ENCODE measurements at places on chromosomes 4 and X. TPM values are rescaled to one million over a fixed set of nuclear protein-coding genes. Genes with fewer than 3 reads are reported as not detected.
A peak's percentile ranks its signal among the peaks of the same experiment; 100 is the strongest.

- no peak for DNase-seq
Measured at GRCh38 chrX:103234869-103235268, 20.0 kb downstream of the BEX4 start.

- DNase-seq, result no peak
Measured at GRCh38 chrX:64975491-64975890, 759 bp downstream of the ZC4H2 start.

Gene ESX1
- total RNA-seq, result not detected

DNA sequence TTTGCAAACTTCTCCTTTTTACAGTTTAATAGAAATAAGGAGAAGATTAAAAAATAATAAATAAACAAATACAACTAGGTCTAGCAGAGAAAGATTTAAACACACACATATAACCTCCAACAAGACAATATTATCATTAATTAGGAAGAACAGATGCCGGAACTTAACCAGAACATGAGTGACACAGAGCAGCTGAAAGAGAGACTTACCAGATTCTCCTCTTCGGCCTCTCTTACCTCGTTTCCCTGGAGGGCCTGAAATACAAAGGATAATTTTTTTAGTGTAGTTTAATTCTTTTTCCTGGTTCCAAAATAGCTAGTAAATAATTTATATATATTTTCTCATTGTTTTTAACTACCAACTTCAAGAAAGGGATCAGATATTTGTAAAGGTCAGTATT is 252.5 kb downstream of the COL25A1 start:
- DNase-seq, result no peak

- DNase-seq, result no peak
Measured at GRCh38 chrX:150703695-150703974, 10.4 kb downstream of the MTMR1 start.

- no peak for DNase-seq
Measured at GRCh38 chr4:5165420-5166369, 114.4 kb downstream of the STK32B start.

Gene TENM3
- total RNA-seq, result 38.1 TPM

Gene FREM3
- total RNA-seq, result not detected

DNA sequence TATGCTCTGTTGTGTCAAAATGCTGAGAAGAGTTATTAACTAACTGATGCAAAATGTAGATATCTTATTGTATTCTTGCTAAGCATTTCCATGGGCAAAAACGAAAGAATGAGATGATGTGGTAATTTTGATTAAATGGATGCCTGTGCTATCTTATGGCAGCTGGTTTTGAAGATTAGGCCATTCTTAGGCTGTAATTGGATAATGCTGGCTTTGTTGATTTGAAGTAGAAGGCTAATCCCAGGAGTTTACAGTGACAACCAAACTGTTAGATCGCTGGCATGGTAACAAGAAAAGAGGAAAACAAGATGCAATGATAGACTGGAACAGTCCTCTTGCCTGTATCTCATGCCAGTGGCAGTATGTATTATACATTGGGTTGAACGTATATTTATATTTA is 74.1 kb upstream of the WDR44 start:
- no peak for DNase-seq

Gene DCLK2
- total RNA-seq, result 4.3 TPM

Gene BEND2
- not detected for total RNA-seq

DNA sequence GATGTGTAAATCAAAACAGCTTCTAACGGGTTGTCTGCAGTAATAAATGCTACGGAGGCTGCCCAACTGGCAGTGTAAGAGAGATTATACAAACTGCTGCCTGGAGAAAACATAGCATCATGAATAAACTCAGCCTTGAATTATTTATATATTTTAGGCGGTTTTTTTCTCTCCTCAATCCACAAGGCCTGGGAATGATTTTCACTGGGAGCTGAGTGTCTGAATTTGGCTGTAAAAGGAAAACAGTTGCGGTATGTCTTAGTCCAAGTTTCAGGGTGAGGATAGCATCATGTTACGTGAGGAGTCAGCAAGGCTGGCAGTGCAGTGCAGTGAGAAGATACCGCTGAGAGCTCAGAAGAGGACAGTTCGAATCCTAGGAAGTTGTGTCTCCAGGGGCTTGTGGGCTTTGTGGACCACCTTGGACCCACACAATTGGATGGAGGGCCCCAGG is 291.5 kb upstream of the BOD1L1 start:
- no peak for DNase-seq

Gene CLTRN
- total RNA-seq, result not detected

DNA sequence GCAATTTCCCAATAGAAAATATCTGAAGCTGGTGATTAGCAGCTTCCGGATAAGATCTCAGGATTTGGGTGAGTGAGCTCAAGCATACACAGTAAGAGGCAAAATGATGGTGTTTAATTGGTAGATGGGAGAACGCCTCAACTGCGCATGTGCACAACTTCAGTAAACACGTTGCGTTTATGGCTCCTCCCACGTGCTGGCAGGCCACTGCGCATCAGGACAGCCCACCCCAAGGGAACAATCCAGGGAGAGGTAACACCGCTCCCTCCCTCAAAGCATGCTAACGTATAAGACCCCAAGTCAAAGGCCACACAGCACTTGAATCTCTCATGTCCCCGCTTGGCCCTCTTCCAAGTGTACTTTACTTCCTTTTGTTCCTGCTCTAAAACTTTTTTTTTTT is 10.3 kb upstream of the CENPU start:
- DNase-seq, result no peak

DNA sequence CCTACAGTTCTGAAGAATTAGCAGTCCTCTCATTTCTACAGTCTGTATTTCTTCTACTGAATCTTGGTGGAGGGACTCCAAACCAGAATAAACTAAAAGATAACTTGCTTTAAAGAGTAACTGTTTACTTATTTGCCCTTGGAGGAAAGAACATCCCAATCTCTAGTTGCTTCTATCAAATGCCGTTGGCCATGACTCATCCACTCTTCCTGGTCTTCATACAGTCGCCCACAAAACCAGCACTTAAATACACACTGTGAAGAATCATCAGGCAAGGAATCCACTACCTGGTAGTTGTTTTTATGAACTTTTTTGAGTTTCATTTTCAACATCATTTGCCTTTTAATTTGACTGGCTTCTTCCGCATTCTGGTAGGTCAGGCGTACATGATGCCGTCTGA is 14.2 kb downstream of the ZNF518B start:
- no peak for DNase-seq

DNA sequence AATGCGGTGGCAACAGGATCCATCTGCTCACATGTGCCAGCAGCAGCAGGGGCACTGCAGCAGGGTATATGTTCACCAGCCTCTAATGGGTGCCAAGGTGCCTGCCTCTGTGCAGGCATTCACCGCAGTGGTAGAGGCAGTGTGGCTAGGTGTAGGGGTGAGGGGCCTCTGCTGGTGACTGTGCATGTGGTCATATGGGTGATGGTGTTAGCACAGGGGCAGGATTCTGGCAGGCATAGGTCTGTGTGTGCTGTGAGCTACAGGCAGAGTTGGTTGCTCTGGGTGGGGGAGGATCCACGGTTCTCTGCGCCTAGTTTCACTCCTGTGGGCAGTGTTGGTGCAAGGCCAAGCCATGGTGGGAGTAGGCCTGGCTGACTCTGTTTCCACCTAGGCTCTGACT is 566.5 kb upstream of the GNPDA2 start:
- DNase-seq, result no peak

- DNase-seq, result no peak
Measured at GRCh38 chr4:154024097-154024694, 235.3 kb upstream of the SFRP2 start.

Gene NPFFR2
- not detected for total RNA-seq

- DNase-seq, result no peak
Measured at GRCh38 chrX:77952173-77952572, 17.3 kb downstream of the PGAM4 start.

DNA sequence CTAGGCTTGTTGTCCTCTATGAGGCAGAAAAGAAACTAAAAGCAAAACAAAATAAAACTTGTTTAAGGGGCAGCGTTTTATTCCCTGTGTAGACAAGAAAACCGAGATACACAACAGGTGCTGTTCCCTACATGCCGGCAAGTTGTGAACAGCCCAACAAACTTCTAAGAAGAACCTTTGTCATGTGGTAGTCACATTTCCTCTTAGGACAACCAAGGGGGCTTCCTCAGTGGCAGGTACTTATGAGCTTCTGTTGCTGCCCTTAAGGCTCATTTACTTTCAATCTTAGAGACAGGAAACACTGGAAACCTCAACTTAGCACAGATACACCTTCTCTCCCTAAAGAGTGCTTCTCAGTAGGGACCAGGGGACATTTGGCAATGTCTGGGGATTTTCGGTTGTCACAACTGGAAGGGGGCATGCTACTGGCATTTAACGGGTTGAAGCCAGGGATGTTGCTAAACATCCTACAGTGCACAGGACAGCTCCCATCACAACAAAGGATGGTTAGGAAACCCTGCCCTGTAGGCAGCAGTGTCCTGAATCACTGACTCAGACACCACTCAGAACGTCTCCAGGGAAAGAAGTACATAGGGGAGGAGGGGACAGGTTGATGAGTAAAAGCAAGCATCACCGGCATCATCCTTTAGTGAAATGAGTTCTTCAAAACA is 111.0 kb downstream of the ASB9 start:
- DNase-seq, result no peak

- DNase-seq, result no peak
Measured at GRCh38 chrX:42398967-42399631, 378.9 kb downstream of the PPP1R2C start.

Gene PRSS12
- total RNA-seq, result 0.16 TPM

Gene GPR78
- not detected for total RNA-seq

GRCh38 chr4:98448908-98449307 is 187.7 kb downstream of the RAP1GDS1 start:
- DNase-seq, result no peak

DNA sequence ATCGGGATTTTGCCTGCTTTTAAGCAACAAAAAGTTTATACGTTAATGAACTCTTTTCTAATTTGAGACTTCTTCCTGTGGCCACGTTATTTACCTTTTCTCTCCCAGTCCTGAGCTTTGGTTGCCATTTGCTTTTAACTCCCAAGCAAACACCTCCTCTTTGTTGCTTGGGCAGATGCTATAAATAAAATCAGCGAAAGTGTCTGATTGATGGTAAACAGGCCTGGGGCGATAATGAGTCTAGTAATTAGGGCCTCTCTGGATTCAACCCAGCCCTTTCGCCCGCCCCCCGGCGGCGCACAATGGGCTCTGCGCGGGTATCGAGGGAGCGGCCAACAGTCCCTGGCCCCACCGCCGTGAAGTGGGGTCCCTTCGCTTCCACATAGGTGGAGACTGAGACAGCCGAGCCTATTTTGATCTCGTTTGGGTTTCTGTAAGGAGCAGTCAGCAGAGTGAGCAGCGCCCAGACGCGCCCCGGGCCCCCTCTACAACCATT is 790 bp downstream of the CLGN start:
- DNase-seq, result no peak

Gene PAGE1
- total RNA-seq, result not detected

DNA sequence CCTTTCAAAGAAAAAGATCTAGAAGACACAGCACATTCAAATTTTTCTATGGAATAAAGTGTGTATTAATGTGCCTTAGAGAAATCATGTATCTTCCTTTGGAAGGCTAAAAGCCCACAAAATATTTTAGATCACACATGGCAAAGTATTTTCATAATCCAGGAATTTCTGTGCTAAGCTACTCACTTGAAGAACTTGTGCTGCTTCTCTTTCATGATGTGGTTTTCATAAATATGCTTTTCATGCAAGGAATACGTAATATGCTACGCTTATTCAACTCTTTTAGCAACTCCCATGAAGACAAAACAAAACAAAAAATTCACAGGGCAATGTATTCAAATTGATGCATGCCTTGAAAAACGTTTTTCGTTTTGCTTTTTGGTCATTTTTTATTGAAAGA is 125.6 kb downstream of the ARHGAP24 start:
- DNase-seq, result no peak

DNA sequence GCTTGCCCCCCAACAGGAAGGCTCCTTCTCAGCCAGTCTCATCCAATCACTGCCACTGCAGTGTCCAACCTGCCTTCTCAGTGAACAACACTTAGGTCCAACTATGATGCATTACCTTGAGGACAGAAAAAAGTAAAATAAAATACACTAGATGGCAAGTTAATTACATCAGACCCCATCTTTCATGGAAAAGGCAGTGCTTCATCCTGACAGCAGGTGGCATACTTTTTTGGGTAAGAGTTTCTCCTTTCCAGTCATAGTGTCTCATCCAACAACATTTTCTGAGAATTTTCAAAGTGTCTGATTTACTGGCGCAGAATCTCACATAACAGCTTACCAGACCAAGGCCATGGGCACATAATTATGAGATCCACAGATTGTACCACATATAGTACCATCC is 1742.8 kb downstream of the PCDH7 start:
- no peak for DNase-seq

GRCh38 chrX:125293850-125294780 is 25.6 kb upstream of the TEX13C start:
- DNase-seq, result no peak

- no peak for DNase-seq
Measured at GRCh38 chrX:154357205-154357604, 17.2 kb downstream of the FLNA start.

DNA sequence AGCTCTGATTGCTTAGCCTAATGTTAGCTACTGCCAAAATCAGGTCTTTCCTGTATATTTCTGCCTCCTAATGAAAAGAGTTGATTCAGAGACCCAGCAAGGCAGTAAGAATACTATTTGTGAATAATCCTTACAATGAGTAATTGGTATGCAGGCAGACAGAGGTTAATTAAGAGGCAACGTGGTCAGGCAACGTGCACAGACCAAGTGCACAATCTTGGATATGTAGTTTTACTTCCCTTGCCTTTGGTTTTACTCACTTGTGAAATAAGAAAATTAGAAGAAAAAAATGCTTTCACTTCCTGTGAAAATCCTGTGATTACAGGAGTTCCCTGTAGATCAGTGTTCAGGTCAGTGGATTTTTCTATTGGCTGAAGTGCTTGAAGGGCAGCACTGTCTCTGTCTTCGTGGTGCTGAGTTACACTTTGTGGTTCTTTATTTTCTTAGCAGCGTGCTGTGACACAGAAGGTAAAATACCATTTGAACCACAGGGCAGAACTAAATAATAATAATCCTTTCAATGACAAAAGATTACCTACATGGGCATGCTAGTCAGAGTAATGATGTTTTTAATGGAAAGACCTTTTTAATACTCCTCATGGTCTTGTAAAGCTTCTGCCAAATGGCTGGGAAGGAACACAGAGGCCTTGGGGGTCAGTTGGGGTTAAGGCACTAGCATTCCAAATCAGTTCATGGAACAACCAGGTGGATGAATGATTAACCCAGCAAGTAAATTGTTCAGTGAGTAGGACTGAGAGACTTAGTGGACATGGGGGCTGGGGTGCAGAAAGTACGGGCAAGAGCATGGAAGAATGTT is 430.9 kb downstream of the MAPK10 start:
- DNase-seq, result no peak

DNA sequence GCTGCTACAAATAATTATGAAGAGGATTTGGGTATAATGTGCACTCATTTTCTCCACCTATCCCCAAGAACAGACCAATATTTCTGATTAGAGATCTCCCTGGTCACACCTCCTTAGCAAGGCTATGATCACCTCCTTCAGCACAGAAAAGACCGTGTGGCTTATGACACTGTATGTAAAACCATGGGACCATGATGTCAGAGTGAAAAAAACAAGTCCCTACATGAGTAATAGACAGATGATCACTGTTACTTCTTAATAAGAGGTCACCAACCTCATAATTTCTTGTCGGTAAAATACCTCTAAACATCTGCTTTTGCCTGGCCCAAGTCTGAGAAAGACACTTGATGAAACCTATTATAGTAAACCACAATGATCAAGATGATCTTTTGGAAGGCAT is 330.6 kb upstream of the F9 start:
- no peak for DNase-seq

- DNase-seq, result no peak
Measured at GRCh38 chr4:6855692-6856297, 53.8 kb upstream of the TBC1D14 start.

GRCh38 chr4:120922381-120923206 is at the start of gene PRDM5:
Gene PRDM5, minus strand, starts transcription at chr4:120922726. Its CDS starts 118 bp downstream, at chr4:120922608.
- DNase-seq, result peak; percentile 91
